ENCODE measurements at places on chromosomes 6 and 20.
A peak's percentile ranks its signal among the peaks of the same experiment; 100 is the strongest.

- peak; percentile 20 for DNase-seq
Observed at GRCh38 chr6:138509371-138509770, 10.1 kb upstream of the NHSL1 start.

GRCh38 chr20:20628314-20628713 is 84.1 kb downstream of the RALGAPA2 start:
- DNase-seq = no peak

- no peak for DNase-seq
Observed at GRCh38 chr6:2900221-2900807, 2.8 kb downstream of the SERPINB9 start.

- DNase-seq = no peak
Observed at GRCh38 chr20:24756292-24757025, 192.6 kb upstream of the CST7 start.

DNA sequence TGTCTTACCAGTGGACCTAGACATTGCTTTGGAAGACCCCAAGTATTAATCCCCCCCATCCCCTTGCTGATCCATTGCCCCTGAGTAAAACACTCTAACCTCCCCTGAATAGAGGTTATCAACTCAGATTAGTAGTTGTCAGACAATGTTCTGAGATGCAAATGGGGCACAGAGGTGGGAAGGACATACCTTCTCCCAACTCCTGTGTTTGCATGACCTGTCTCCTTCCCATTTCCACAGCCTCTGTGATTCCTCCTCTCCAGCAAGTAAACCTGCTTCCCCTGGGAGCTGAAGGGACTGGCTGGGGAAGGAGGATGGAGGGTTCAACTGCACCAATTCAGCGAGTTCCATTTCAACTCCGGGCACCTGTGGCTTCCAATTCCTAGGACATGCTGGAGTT is 199.8 kb upstream of the SASH1 start:
- DNase-seq = no peak

DNA sequence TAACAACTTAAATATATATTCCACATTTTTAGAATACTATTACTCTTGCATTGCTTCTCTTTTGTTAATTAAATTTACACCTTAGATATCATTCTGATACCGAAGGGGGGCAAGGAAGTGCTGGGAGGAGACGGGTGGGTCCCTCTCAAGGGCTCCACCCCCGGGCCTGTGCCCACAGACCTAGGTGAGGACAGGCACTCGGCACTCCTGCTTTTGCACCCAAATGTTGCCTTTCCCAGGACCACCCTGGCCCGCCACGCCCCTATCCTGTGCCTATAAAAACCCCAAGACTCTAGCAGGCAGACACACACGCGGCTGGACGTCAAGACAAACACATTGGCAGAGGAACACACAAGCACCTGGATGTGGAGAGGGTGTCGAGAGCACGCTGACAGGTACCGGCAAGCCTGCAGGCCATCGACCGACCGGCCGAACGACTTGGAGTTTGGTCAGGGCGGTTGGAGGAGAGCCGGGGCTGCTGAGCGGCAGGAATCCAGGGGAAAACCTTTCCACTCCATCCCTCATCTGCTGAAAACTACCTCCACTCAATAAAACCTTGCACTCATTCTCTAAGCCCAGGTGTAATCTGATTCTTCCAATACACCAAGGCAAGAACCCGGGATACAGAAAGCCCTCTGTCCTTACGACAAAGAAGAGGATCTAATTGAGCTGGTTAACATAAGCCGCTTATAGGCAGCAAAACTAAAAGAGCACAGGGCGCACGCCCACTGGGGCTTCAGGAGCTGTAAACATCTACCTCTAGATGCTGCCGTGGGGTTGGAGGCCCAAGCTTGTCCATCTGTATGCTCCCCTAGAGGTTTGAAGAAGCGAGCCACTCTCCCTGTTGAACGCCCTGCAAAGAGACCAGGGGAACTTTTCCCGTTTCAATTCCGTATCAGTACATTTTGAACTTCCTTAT is 197.4 kb upstream of the PRSS16 start:
- DNase-seq = no peak
